Activated naive CD8-positive, alpha-beta T cell treated with anti-CD3 and anti-CD28 coated beads for 36 hours (primary cell): ENCODE measurements at places on chromosomes 1 and 21.

- DNase-seq = no peak
These were observed 3.7 kb downstream of the MMEL1 start for GRCh38 chr1:2628933-2629626.

GRCh38 chr1:32877211-32878110 is 6.7 kb upstream of the FNDC5 start:
- DNase-seq = no peak

GRCh38 chr1:1082239-1082775 is 8.2 kb upstream of the RNF223 start:
- no peak for DNase-seq

GRCh38 chr1:57789936-57790335 is 366.1 kb upstream of the DAB1 start:
- DNase-seq = no peak

GRCh38 chr1:232687728-232688127 is 57.8 kb upstream of the SIPA1L2 start:
- no peak for DNase-seq

DNA sequence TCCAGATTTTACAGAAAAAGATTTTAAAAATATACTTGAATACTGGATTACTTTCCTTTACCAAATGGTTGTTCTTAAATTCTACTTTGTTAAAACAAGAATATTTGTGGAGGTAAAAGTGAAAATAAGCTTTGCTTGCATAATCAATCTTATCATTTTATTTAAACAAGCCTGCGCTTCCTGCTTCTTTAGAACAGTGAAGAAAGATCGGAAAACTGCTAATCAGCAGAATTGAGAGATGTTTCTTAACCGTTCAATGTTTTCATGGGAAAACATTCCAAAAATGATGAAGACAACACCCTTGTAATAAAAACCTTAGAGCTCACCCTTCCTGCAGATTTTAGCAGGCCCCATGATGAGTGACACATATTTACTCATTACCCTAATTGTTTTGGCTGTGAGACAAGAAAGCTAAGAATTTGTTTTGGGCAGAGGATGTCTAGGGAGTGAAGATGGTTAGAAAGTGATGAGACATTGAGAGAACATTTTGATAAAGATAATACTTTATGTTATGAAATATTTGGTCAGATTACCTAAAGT is 72.6 kb downstream of the TPR start:
- DNase-seq = no peak

GRCh38 chr1:239817801-239818200 is 273.9 kb upstream of the FMN2 start:
- no peak for DNase-seq

- DNase-seq = no peak
These were observed 31.4 kb downstream of the POFUT2 start for GRCh38 chr21:45256021-45256911.

DNA sequence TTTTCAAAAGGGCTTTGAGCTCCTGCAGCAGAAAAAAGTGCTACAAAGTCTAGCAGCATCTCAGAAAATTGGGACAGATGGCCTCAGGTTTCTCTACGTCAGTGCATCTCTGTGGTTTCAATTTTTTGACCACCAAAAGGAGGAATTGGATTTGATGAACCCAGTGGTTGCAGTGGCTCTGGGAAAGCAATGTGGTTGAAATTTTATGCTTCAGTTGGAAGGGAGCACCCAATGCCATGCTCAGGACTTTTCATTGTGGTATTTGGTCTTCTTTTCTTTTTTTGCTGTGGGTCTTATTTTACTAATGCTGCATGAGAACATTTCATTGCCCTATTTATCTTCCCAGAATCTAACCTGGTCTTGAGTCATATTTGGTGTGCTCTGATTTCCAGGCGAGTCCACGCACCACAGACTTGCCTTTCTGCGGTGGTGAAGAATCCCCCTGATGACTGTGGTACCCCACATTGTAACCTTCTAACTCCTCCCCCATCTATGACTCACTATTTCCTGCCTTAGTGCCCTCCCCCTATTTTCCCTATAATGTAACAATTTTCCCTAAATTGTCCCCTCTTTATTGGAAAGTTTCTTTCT is 56.7 kb downstream of the S1PR1 start:
- peak; percentile 72 for DNase-seq

- no peak for DNase-seq
These were observed 694 bp downstream of the ZBTB7B start for GRCh38 chr1:155003227-155003765.

- DNase-seq = no peak
These were observed 3.8 kb upstream of the DMBX1 start for GRCh38 chr1:46485564-46486431.

DNA sequence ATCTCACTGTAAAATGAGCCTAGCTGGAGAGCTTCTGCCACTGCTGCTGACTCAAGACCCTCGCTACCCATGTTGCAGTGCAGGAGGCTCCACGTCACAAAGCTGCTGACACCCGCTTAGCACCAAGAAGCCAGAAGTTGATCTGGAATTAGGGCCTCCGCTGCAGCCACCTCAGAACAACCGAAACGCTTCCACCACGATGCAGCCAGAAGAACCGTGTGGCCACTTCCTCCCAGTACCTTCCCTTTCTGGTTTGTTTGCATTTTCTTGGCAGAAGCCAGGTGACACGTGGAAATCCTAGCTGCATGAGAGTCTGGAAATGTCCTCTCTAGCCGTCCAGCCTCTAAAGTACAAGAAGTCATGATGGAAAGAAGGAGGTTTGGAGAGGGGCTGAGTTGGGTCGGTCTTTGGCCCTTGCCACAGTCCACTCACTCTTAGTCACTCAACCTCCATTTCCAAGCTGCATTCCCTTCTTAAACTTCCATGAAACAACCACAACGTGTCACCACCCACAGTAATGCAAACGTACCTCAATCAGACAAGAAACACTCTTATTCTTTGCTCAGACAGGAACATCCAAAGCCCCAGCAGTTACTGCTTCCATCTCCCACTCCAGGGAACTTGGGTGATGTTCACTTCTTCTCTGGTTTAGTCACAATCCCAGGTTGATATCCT is 10.0 kb upstream of the CDA start:
- DNase-seq = no peak

DNA sequence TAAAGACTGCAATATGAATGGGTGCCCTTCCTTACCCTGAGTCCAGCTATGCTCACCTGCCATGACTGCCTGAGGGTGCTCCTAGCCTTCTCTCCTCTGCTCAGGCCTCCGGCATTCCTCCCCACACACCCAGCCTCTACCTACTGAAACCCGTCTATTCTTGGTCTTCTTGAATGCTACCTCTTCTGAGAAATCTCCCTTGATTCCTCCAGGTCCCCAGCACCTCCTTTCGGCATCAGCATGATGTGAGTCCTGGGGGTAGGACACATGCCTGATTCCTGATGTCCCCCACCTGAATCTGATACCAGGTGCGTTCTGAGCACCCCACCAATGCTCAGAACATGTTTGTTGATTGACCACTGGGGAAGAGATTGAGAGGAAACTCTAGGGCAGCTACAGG is 8.6 kb downstream of the LDLRAD1 start:
- DNase-seq = no peak

GRCh38 chr1:229894532-229894931 is 172.5 kb upstream of the GALNT2 start:
- no peak for DNase-seq

DNA sequence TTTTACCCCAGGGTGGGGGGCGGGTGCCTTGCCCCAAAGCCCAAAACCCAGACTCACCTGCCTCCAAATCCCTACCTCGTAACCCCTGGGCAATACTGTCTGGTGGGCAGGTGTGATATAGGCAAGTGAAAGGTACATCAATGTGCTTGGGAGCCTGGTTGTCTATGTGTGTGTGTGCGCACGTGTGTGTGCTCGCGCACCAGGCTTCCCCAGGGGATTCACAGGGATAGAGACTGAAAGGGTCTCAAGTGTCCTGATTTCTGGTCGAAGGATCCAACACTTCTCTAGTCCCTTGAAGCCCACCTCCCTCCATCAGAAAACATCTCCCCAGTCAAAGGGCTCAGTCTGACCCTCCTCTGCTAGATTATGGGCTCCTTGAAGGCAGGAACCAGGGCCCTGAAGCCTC is 28.9 kb upstream of the EPB41 start:
- no peak for DNase-seq

DNA sequence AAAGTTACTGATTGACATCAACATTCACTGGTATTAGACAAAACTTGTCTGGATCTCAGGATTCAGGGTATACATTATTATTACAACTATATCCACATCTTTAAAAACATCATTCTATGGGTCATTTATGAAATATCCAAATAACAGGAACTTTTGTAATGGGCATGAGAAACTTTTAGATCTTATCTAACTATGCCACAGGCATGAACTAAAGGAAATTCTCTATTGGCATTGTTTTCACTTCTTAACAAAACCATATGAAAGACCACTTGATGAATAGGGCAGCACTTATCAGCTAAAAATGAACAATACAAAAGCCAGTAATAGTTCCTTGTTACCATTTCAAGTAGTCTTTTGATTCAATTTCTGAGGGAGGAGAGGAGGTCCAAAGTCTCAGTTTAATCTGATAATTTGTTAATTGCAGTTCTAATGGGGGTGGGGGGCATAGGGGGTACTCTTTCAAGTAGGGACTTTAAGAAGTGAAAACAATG is 30.8 kb upstream of the CPLANE2 start:
- DNase-seq = no peak
